Glutamatergic neuron (in vitro differentiated cells): ENCODE measurements at places on chromosomes 7 and 10.
A peak's percentile ranks its signal among the peaks of the same experiment; 100 is the strongest.

DNA sequence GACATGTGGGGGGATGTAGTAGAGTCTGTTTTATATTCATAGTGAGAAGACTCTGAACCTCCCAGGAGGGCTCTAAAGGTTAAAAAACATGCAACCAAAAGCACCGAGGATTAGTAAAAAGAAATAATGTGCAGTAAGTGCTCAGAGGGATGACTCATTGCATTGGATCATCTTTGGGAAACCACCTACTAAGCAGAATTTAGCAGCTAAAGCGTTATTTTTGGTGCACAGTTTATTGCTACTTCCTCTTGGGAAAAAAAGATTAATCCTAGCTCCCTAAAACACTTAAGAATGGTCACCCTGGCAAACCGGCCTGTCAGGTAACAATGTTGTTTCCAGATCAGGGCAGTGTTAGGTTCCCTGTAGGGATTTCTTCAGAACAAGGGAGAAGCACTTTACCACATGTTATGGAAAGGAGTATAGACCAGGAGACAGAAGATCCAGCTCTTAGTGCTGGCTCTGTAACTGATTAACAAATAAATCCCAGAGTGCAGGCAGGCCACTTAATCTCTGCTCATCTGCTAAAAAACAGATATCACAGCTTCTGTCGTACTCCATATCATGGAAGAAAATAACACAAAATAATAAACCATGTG lies 44.8 kb upstream of the FAM133B start:
- DNase-seq: no peak

GRCh38 chr10:49679480-49679893 lies at the start of gene C10orf53:
Gene C10orf53 (plus strand): TSS chr10:49679651. CDS start chr10:49679698, 47 bp downstream.
- DNase-seq: peak; percentile 83

DNA sequence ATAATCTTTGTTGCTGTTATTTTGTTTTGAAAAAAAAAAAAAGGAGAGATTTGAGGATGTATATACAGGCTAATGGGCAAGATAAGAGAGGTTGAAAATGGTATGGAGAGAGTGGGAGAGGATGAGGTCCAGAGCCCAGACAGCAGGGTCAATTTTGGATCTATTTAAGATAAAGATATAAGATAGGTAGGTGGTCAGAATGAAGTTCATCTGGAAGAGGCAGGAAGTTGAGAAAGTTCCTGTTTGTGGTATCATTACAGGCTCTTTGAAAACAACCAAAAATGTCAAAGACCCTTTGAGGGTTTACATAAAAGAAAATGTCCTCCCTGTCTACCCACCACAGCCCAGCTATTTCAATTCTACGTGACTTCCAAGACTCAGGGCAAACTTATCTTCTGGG lies 7.5 kb downstream of the CEP41 start:
- no peak for DNase-seq

DNA sequence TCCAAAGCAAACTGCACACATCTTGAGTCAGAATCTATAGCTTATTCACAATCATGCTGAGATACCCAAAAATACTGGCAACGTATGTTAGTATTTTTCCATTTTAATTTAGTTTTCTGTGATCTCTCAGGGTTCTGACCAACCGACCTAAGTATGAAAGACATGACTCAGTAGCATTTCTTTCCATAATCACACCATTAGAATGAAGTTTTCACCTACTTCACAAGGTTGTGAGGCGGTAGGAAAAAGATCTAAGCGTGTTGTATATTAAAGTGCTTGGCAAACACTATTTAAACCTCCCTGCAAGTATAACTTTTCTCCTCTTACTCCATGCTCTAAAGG lies 49.1 kb downstream of the PLCE1 start:
- DNase-seq: no peak

GRCh38 chr10:103852856-103853255 lies 2.5 kb downstream of the SH3PXD2A start:
- no peak for DNase-seq

GRCh38 chr7:8378349-8379019 lies 54.9 kb upstream of the NXPH1 start:
- no peak for DNase-seq

DNA sequence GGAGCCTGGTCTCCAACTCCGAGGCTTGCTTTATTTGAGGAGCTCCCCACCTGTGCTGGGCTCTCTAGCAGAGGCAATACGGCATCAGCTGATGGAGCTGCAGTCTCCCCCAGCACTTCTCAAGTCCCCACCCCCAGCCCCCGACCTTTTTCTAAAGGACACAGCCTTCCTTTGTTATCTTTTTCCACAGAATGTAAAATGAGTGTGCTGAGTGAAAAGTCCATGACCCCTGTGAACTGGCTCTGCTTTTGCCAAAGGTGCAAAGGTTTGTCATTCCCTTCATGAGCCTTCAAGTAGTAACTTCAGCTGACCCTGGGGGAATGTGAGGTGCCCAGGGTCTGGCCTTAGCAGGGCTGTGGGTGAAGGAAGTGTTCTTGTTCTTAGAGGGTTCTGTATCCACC lies 25.5 kb downstream of the LRRC4 start:
- DNase-seq: no peak

DNA sequence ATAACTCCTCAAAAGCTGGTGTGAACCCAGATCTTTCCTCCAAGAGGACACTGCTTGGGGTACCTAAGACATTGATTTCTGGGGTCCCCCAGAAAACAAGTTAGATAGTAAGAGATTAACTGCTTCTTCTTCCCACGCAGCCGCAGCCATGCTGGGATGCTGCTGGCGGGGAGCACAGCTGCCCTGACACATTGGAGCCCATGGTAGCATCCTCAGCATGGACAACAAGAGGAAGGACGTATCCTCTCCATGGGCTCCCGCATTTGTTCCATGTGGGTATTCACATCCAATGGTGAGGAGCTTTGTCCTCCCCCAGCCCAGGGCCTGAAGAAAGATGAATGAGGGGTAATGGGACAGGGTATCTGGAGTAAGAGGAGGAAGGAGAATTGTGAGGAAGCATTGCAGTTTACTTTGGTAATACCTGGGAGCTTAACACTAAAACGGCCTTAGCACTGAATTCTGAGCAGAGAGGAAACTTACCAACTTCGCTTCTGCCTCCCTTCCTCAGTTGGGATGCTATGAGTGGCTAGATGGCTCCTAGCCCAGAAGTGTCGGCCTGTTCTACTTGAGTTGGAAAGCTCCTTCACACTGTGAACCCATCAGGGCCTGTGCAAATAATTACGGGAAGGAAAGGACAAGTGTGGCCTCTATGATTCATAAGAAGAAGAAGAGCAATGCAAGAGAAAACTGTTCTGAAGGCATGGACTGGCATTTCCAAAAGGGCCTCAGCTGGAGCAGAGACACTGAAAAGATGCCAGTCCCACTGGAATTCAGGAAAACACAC lies 43.9 kb downstream of the C10orf120 start:
- no peak for DNase-seq

- DNase-seq: peak; percentile 36
Measured at GRCh38 chr7:124411796-124412195, 353.8 kb downstream of the GPR37 start.

DNA sequence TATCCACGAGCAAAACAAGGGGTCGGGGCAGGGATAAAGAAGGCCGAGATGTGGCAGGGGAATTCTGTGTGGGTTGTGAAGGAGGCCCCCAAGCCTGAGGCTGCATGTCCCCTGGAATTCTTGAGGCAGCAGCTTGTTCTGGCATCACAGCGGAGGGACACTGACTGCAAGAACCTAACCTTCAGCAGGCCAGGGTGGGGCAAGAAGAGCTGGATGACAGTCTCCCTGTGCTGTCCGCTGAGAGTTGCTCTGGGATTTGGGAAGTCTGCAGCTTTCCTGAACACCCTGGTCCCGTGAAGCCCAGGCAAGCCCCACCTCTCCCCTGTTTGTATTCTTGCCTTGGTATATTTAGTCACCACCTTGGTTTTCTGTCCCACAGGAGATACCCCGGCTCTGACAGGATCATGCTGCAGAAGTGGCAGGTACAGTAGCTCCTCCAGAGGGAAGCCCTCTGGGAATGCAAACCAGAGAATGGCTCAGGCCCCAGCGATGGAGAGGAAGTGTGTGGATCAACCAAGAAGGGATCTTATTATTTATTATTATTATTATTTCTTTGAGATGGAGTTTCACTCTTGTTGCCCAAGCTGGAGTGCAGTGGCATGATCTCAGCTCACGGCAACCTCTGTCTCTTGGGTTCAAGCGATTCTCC lies 1.9 kb upstream of the LRRC18 start:
- DNase-seq: no peak

DNA sequence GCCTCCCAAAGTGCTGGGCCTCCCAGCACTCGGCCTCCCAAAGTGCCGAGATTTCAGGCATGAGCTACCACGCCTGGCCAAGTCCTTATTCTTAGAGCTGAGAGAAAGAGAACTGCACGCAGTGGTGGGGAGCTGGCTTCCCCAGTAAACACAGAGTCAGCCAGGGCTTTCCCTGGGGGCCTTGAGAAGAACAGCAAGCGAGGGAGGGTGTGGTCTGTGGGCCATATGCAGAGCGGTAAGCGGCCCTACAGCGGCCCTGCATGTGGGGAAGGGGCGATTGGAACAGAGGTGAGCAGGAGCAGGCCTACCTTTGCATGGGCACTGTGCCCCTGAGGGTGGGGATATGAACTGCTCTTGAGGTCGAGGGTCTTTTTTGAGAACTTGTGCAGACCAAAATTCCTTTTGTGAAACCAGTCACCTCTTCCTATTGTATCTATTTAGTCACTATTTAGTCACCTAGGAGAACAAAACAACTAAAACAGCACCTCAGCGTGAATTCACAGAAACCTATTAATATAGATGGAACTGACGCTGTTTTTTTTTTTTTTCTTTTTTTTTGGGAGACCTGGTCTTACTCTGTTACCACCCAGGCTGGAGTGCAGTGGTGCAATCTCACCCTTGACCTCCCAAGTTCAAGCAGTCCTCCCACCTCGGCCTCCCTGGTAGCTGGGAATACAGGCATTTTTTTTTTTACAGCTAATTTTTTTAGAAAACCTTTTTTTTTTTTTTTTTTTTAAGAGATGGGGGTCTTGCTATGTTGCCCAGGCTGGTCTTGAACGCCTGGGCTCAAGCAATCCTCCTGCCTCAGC lies 36.9 kb upstream of the SH2D4B start:
- DNase-seq: peak; percentile 49

GRCh38 chr7:101935521-101936141 lies 118.2 kb downstream of the CUX1 start:
- DNase-seq: no peak

GRCh38 chr7:104296266-104296665 lies 32.1 kb upstream of the LHFPL3 start:
- no peak for DNase-seq

DNA sequence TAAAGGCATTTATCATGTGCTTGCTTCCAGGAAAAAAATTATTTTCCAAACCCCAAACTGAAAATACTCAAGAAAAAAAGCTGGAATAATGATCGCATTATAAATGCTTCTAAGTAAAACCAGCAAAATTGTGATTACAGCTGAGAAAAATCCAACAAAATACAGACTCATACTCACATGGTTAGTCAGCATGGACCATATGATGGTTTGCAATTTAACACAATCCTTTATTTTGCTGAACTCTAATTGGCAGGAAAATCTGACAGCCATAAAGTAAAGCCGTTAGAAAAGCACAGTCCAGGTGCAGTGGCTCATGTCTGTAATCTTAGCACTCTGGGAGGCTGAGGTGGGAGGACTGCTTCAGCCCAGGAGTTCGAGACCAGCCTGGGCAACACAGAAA lies 59.6 kb downstream of the BRI3 start:
- DNase-seq: no peak

DNA sequence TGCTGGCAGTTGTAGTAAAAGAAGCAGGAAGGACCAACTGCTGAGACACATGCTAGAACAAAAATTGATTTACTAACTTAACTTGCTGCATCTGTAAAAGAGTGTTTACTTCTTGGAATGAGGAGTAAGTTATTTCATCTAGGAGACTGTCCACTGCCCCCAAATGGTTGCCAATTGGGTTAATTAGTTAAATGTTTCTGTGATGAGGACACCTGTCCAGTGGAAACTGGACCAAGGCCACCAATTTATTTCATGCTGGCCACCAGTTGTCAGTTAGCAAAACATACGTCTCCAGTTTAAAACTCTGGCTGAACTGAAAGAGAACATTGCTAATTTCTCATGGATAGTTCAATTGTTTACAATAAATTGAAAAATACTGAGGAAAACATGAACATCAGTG lies 191.7 kb downstream of the PPP1R9A start:
- DNase-seq: no peak
